ENCODE measurements at places on chromosomes 4 and X.

DNA sequence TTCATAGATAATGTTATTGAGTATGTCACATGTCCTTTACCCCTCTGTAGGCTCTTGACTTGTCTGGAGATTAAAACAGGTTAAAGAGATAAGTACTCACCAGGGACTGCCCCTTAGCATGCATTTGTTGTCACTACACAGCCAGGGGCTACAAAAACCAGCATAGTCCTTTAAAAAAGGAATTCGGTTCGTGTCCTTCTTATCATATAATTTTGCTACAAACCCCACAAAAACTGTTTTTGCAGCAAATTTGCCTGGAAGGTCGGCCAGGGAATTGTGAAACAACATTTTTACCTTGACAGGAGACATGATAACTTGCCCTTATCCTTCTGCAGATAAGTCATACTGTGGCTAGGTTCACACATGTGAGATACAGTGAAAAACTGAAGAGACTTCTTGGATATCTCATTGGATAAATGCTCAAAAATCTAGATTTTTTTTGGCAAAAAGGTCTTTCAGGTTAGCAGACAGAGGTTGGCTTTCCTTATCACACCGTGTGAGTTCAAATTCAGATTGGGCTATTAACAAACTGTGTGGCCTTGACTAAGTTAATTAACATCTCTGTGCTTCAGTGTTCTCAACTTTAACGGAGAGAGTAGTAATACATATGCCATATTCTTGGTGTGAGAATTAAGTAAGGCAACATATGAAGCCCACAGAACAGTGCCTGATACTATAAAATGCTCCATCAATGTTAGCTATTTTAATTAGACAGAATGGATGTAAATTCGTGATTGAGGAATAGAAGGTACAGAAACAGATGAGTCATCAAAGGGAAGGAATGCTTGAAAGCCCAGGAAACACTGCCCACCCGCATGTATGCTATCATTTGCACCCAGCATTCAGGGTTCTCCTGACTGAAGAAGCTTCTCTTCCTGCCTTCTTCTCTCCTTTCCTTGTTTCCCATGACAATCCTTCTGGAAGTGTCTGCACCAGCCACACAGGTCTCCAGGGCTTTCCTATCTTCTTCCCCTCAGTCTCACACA is 30.0 kb downstream of the FAM9C start:
- no peak for DNase-seq

DNA sequence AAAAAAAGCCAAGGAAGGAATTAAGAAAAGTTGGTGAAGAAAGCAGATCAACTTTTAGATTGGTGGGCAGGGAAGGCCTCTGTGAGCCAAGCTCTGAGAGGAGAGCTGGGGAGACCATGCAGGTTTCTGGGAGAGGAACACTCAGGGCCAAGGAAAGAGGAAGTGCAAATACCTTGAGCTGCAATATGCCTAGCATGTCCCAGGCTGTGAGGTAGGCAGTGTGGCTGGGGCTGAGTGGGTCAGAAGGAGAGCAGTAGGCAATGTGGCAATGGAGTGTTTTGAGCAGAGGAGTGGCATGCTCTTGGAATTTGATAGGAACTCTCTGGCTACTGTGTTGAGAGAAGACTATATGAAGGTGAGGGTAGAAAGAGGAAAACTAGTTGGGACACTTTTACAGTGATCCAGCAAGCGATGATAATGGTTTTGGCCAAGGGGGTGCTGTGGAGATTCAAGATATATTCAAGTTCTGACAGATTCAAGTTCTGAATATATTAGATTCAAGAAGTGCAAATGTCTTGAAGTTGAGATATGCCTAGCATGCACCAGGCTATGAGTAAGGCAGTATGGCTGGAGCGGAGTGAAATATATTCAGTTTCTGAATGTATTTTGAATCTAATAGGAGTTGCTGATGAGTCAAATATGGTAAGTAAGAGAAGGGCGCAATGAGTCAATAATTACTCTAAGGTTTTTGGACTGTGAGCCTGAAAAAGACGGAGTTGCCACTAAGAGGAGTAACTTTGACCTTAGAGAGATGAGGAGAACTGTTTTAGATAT is 172.5 kb downstream of the CAMK2D start:
- DNase-seq = no peak

GRCh38 chrX:18449236-18449635 is 23.8 kb downstream of the CDKL5 start:
- DNase-seq = no peak

- DNase-seq = no peak
Observed at GRCh38 chrX:138929926-138930582, 218.5 kb upstream of the FGF13 start.

- DNase-seq = no peak
Observed at GRCh38 chr4:84028340-84028739, 470.8 kb downstream of the NKX6-1 start.

DNA sequence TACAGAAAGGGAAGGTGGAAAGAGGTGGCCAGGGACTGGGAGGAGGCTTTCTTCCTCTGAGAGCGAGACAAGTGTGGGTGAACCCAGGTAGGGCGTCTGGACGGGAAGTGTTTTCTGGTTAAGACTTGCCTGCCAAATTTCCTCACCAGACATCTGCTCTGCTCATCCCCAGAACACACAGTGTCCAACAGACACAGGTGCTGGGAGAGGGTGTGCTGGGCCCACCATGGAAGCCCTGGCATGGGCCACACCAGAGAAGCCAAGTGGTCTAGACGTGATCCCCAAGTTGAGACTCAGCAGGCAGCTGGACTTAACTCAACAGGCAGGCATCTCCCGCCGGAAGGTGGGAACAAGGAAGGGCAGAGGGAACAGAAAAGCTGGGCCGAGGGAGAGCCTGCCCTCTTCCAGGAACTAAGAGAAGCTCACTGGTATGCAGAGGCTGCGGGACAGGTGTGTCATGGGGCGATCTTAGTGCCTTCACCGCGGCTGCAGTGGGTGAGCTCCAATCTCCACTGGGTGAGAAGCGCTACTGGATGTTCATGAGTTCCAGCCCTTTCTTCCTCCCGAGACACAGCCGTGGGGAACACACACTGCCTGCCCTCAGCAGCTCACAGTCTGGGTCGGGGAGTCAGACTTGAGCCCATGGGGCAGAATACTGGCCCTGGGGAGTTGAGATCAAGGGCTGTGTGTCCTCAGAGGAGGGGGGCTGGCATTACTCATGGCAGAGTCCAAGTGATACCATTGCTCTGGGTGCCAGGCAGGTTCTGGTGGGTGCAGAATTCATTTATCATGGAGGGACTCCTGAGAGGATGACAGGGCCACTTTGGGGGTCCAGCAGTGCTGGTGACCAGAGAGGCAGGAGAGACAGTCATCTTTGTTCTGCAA is 110.2 kb downstream of the CPZ start:
- no peak for DNase-seq

DNA sequence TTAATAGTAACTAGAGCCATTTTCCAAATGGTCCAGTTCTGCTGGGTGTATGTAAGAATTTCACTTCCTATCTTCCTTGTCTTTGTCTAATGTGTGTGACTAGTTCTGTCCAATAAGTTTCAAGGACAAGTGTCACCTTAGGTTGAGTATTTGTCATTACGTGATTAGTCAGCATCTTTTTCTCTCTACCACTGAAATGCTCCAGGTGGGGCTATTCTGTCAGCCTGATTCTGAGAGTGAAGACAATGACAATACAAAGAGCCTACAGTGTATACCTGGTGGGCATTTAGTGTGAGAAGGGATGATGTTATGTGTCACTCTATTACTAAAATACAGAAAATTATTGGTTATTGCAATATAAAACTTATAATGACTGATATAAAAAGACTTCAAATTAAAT is 876.3 kb downstream of the C4orf33 start:
- no peak for DNase-seq

GRCh38 chrX:104913348-104913747 is 307.1 kb downstream of the TEX13A start:
- no peak for DNase-seq

Data from caudate nucleus (tissue), 63 donors.